ENCODE measurements at places on chromosomes 13 and 19.

GRCh38 chr19:35529241-35530218 is 1.4 kb upstream of the SBSN start:
- no peaks in the 10 kb centered on the region for H3K36me3 ChIP-seq
- H3K27me3 ChIP-seq: no peaks in the 10 kb centered on the region
- DNase-seq: no peak
- peak overlapping the region; percentile 58 for H3K27ac ChIP-seq
- no peak overlapping the region for H3K4me3 ChIP-seq
- H3K4me1 ChIP-seq: peaks cover 6% of the 10 kb centered on the region

GRCh38 chr13:29993196-29993595 is 142.8 kb upstream of the UBL3 start:
- no peaks in the 10 kb centered on the region for H3K36me3 ChIP-seq
- H3K4me1 ChIP-seq: no peaks in the 10 kb centered on the region
- no peak overlapping the region for H3K27ac ChIP-seq
- no peak for DNase-seq

- H3K27ac ChIP-seq: peak overlapping the region; percentile 88
- DNase-seq: no peak
- no peaks in the 10 kb centered on the region for H3K27me3 ChIP-seq
- H3K4me1 ChIP-seq: peaks cover 33% of the 10 kb centered on the region
Measured at GRCh38 chr19:2983351-2984214, 6.2 kb downstream of the TLE6 start.

DNA sequence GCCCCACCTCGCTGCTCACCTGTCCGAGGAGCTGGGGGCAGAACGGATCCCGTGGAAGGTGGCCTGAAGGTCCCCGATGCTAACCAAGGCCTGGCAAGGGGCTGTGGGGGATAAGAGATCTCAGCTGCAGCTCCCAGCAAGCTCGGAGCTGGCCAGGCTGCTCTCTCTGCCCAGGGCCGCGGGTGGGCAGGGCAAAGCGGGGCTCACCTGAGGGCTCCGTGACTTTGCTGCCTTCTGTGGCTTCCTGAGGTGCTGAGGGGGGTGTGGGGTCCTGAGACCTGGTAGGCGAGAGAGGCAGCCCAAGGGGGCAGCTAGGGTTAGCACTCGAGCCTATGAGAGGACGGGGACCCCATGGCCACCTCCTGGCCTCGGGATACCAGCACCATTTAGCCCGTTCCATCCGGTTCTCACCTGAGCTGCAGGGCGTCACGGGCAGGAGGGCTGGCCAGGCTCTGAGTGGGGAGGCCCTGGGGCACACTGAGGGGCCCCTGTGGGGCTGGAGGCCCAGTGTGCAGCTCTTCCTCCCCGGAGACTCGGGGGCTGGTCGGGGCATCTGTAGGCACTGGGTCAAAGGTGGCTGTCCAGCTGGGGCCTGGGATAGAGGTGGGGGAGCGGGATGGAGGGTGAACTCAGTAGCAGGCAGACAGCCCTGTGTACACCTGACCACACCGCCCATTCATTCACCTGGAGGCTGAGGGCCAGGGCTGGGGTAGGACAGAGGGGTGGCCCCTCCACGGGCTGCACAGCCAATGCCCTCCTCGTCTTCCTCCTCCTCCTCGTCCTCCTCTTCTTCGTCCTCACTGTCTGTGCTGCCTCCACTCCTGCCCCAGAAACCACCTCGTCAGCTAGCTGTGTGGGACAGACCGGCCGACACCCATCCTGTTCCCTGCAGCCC is 3.1 kb upstream of the TMEM86B start:
- no peak for DNase-seq
- no peaks in the 10 kb centered on the region for H3K4me1 ChIP-seq
- H3K27me3 ChIP-seq: no peaks in the 10 kb centered on the region
- no peak overlapping the region for H3K4me3 ChIP-seq
- no peak overlapping the region for H3K27ac ChIP-seq
- peaks cover 44% of the 10 kb centered on the region for H3K36me3 ChIP-seq

GRCh38 chr13:107275945-107276614 is 708.1 kb upstream of the ARGLU1 start:
- H3K36me3 ChIP-seq: no peaks in the 10 kb centered on the region
- DNase-seq: no peak
- H3K27me3 ChIP-seq: no peaks in the 10 kb centered on the region
- H3K27ac ChIP-seq: no peak overlapping the region
- H3K4me3 ChIP-seq: no peak overlapping the region
- no peaks in the 10 kb centered on the region for H3K4me1 ChIP-seq

DNA sequence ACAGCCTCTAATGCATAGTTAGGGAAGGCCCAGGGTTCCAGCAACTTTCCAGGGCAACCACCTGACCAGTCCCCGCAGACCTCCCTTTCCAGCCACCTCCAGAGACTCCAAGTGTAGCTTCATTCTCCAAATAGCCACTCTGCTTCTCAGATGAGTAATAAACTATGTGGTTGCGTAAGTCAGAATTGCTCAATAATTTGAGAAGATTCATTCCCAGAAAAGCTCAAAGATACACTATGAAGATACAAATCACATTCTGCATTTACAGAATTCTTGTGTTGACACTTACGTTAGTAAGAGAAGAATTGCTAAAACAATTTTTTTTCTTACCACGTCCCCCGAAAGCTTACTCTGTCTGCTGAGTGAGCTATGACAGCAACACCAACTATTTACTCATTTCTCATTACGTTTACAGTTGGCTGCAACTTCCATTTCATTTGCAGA is 8.2 kb upstream of the LATS2 start:
- no peak for DNase-seq
- H3K4me3 ChIP-seq: no peak overlapping the region
- no peaks in the 10 kb centered on the region for H3K36me3 ChIP-seq
- no peaks in the 10 kb centered on the region for H3K27me3 ChIP-seq

DNA sequence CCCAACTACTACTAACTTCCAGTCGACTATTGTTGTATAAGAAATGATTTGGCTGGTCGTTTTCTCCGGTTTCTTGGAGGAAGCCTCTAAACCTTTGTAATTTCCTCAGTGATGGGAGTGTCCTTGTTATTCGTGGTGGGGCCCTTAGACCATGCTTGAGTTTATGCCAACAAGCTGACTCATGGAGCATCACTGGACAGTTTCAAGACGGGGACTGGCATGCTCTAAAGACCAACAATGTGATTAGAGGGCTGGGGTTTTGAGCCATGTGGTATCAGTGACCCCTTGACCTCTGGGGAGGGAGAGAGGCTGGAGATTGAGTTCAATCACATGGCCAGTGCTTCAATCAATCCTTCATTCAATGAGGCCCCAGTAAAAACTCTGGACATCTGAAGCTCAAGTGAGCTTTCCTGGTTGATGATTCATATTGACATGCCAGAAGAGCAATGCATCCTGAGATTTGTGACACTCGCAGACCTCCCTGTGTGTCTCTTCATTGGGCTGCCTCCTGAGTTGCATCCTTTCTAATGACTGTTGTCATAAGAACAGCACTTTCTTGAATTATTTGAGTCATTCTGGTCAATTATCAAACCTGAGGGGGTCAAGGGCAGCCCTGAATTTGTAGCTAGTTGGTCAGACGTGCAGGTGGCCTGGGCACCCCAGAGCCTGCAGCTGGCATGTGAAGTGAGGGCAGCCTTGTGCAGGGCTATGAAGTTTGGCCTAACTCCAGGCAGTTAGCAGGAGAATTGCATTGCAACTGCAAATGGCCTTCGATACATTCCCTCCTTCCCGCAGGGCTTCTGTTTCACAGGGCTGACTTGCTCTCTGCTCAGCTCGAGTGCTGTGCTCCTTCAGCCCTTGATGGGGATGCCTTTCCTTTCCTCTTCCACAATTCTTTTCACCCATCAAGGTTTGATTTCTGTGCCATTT is 246.5 kb downstream of the FGF9 start:
- no peak overlapping the region for H3K27ac ChIP-seq
- H3K4me1 ChIP-seq: no peaks in the 10 kb centered on the region
- no peak overlapping the region for H3K4me3 ChIP-seq
- no peaks in the 10 kb centered on the region for H3K36me3 ChIP-seq

DNA sequence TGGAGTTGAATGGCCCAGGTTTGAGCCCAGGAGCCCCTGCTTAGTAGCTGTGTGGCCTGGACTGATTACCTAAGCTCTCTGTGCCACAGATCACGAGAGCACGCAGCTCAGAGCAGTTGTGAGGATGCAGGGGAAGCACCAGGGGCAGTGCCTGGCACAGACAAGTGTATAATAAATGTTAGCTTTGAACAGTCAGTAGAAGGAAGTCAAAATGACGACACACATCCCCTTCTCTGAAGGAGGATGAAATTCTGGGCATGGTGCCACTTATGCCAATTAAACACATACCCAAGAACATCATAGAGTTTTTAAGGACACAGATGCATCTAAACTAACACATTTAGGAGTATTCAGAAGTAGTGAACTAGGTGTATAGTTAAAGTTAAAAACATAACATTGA is 24.9 kb upstream of the SIGLEC11 start:
- H3K36me3 ChIP-seq: peaks cover 7% of the 10 kb centered on the region
- H3K4me1 ChIP-seq: no peaks in the 10 kb centered on the region
- no peak overlapping the region for H3K4me3 ChIP-seq
- DNase-seq: no peak

DNA sequence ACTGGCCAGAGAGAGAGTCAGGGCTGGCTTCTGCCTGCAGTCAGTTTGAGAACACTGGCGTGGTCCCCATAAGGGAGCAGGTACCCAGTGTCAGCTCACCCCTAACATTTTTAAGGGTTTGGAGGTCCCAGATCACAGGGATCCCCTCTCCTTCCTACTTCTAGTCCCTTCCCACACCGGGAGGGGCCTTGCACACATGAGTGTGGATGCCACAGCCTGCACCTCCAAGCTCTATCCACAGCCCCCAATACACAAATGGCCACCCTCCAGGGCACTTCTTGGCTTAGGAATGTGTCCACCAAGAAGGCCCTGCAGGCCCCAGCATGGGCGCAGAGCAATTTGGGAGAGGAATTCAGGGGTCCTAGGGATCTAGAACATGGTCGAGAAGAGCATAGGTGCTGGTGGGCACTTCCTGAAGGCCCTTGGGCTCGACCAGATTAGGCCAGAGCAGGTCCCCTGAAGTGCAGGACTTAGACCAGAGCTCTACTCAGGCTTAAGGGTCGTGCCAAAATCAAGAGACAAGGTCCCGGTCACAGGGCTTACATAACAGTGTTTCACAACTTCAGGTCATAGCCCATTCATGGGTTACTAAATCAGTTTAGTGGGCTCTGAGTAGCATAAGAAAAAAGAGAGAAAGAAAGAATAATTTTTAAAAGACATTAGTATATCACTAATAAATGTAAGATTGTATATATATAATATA is 16.0 kb downstream of the FXYD5 start:
- H3K27ac ChIP-seq: no peak overlapping the region
- H3K27me3 ChIP-seq: no peaks in the 10 kb centered on the region
- peaks cover 37% of the 10 kb centered on the region for H3K4me1 ChIP-seq

- no peak overlapping the region for H3K4me3 ChIP-seq
- no peak for DNase-seq
- no peaks in the 10 kb centered on the region for H3K36me3 ChIP-seq
- H3K27ac ChIP-seq: no peak overlapping the region
- H3K27me3 ChIP-seq: no peaks in the 10 kb centered on the region
Measured at GRCh38 chr13:76745261-76746200, 140.7 kb downstream of the KCTD12 start.

- peak overlapping the region; percentile 95 for H3K4me3 ChIP-seq
- H3K36me3 ChIP-seq: no peaks in the 10 kb centered on the region
- no peak for DNase-seq
Measured at GRCh38 chr19:14434543-14435319, 1.6 kb downstream of the PKN1 start.

DNA sequence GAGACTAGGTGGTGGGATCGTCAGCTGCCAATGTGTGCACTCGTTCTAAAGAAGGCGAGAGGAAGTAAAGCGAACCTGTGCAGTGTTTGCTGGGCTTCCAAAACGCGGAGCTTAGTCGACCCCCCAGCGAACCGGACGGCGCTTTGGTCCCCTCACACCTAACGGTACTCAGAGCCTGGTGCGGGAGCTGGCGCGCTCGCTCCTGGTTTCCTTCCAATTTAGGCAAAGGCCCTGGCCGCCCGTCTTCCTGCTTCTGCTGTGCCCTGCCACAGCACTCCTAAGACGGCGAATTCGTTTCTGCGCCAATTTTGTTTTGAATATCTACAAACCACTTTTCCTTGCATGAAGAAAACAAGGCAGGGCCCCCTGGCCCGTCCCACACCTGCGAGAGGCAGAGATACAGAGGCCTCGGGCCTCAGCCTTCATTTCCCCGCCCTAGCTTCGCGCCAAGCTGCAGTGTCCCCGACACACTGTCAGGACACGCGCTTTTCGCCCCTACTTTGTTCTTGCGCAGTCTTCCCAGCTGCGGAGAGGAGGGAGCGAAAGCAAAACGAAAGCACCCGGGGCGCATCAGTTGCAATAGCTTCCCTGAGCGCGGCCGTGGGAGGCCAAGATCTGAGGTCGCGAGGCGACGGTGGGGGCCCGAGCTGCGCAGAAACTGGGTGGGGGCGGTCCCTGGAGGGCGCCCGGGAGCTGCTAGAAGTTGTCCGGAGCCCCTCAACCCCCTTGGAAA is 111.9 kb downstream of the KCNRG start:
- no peak for DNase-seq
- peaks cover 70% of the 10 kb centered on the region for H3K4me1 ChIP-seq
- peak overlapping the region; percentile 78 for H3K4me3 ChIP-seq
- no peaks in the 10 kb centered on the region for H3K36me3 ChIP-seq

DNA sequence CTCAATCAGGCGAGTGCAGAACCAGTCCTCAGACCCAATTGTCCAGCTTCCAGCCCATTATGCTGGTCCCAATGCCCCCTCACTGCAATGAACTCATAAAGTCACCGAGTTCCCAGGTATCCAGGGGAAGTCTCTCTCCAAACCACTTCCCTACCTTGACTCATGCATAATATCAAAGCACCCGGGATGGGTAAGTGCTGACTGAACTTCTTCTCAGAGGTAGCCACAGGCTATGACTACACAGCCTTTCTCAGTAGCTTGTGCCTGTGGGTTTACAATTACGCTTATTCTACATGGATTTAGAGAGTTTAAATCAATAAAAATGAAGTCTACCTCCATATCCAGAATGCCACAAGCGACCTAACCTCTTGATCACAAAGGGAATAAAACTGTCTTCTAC is 1.7 kb upstream of the C13orf42 start:
- no peaks in the 10 kb centered on the region for H3K4me1 ChIP-seq
- H3K27me3 ChIP-seq: peaks cover 11% of the 10 kb centered on the region
- no peak overlapping the region for H3K27ac ChIP-seq

- no peak overlapping the region for H3K27ac ChIP-seq
- H3K4me1 ChIP-seq: peaks cover 41% of the 10 kb centered on the region
- H3K36me3 ChIP-seq: no peaks in the 10 kb centered on the region
- no peak overlapping the region for H3K4me3 ChIP-seq
- H3K27me3 ChIP-seq: peaks cover 41% of the 10 kb centered on the region
Measured at GRCh38 chr13:27968316-27969081, 616 bp downstream of the CDX2 start.
